HAP-1 (cell line): ENCODE measurements at places on chromosomes 13 and 19.

GRCh38 chr13:24512908-24513213, 283 bp upstream of the PARP4 start:
- DNase-seq, result no peak

GRCh38 chr13:66492479-66492878, 737.7 kb downstream of the PCDH9 start:
- DNase-seq, result no peak

GRCh38 chr19:46481947-46482346, 10.6 kb upstream of the PNMA8A start:
- DNase-seq, result no peak

DNA sequence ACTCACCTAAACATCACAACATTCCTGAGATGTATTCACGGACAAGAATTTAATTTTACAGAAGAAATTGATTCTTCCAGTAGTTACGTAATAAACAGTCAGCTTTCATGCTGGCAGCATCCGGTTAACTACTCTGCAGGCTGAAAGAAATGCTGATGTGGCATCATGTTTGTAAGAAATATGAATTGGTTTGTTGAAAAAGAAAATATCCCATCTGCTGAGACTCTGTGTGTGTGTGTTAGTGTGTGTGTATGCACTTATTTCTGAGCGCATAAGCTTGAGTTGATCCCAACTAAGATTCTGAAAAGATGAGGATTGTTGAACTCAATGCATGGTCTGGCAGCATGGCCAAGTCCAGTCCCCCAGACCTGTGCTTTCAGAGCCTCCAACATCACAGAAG, 74.3 kb upstream of the FAM216B start:
- no peak for DNase-seq

DNA sequence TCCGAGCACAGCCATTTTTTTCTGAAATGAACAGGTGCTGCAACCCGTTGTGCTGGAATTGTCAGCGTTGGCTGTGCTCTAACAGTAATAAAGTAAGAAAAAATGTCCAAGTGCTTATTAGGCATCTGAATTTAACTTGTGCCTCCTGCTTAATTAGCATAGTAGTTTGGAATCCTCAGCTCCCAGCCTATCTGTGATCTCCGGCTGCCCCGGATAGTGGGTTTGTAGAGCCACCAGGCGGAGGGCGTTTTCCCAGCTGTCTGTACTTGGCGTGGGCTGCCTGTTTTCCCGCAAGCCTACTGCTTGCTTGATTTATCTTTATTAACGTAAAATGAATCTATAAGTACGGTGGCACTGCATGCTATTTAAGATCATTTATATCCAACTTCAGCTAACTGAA, 137.9 kb downstream of the MTUS2 start:
- DNase-seq, result no peak

DNA sequence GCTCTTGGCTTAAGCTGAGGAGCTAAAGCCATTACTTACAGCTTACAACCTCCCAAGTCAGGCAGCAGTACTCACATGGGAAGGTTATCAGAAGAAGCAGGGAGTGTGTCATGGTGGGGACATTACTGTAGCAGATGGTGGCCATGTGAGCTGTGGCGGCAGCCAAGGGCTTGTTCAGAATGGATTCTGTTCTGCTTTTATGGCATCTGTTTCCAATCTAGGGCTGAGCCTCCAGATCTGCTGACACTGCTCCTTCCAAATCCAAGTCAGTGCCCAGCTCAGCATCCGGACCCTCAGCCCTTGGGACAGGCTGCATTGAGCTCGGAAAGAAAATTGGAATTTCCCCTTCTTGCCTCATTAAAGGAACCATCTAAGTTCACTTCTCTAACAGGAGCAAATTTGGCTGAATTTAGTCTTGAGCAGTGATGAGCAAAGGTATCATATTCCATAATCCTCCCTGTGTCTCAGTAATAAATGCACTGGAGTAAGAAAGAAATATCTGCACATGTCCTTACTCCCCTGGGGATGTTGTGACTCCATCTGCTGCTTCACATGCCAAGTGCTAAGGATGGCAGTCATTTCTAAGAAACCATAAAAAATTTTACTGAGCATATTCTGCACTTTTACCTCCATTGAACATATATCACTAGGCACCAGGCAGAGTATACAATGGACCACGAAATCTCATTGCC, 73.9 kb downstream of the KCTD12 start:
- DNase-seq, result no peak

DNA sequence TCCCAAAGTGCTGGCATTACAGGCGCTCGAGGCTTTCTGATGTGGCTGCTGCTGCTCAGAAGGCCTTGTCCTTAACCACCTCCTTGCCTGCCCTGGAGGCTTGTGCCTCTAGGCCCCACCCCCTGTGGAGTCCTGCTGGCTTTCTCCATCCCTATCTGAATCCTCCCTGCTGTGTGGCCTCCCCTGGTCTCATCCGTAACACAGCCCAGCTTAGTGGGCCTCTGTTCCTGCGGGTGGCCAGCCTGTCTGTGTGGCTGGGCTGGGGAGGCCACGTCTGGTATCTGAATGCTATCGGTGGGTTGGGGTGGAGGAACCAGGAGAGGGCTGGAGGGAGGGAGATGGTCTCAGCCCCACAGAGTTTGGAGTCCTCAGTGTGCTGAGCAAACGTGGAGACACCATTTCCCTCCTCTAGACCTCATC, 4.7 kb downstream of the RPL28 start:
- DNase-seq, result no peak

GRCh38 chr19:36142496-36142895, 2.6 kb downstream of the CAPNS1 start:
- no peak for DNase-seq

DNA sequence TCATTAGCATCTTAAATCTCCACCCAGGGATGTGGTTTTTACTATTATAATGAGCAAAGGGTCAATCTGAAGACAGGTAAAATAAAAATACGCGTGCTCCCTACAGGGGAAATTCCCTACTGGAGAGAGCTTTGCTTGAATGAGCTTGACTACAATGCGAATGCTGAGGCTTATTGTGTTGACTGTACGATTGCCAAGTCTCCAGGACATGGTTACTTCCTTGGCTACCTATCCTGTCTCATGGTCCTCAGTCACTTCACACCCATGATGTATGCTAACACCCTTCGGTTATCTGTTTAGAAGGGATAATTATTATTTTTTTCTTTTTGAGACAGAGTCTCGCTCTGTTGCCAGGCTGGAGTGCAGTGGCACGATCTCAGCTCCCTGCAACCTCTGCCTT, 61.7 kb downstream of the ZNF627 start:
- DNase-seq, result no peak
